ENCODE measurements at places on chromosomes 6 and 20.

DNA sequence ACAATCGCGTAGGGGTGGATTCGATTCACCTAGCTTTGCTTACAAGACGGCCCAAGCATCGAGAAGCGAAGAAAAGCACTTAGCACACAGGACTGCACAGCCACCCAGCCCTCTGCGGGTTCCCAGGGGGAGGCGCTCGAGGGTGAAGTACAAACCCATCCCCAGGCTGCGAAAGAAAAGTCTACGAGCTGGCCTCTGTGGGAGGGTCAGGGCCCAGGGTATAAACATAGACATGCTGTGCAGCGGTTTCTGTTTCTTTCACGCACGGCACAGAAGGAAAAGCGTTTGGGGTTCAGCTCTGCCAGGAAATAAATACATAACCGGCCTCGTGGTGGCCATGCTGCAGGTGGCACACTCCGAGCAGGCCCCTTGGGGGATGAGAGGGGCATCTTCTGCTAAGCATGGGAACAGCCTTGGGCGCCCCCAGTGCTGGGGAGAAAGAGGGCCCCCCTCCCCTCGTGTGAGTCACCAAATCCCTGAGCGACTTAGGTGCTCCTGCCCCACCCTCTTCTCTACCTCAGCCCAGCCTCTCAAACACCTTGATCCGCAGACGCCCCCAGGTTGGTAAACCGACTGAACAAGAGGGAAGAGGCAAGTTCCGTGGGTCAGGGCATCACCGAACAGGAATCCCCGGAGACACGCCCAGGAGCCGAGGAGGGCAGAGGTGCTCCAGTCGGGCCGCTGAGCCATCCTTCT, 91.6 kb upstream of the RIPOR2 start:
- DNase-seq = no peak

DNA sequence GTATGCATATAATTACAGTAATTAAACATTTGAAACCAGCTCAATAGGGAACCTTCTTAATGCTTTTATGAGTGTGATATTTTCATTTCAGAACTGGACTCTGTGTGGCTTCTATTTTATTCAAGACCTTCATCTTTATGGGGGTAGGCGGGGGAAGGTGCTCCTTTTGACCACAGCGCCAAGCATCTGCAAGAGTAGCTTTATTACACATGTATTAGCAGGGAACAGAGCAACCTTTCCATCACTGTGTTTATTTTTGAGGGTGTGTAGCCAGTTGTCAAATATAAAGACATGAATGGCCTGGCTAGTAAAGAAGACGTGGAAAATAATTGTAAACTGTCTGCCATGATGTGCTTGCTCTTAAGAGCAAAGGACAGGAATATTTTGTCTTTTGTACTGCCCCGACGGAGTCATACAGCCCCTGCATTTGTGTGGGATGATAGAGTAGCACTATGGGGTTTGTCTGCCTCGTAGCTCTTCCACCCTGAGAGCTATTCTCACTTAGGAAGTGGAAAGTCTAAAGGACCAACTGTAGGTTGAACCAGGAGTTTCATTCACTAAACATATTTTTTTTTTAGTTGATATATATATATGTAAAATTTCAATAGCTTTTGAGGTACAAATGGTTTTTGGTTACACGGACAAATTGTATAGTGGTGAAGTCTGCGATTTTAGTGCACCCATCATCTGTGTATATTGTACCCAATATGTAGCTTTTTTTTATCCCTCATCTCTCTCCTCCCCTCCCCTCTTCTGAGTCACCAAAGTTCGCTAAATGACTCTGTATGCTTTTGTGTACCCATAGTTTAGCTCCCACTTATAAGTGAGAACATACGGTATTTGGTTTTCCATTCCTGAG, 91.2 kb downstream of the CARMIL1 start:
- DNase-seq = no peak

GRCh38 chr20:11992426-11992825, 74.7 kb downstream of the BTBD3 start:
- DNase-seq = no peak

DNA sequence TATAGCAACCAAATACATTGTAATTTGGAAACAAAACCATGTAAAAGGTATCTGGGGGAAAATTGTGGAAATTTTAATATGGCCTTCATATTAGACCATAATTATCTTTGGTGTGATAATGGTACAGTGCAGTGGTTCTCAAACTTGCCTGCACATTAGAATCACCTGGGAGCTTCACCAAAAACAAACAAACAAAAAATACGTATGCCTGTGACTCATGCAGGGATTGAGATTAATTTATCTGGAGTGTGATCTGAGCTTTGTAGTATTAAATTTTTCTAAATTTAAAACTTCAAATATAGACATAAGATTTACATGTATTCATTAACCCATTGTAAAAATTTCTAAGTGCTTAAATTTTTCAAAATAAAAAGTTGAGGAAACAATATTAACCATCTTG, 31.5 kb downstream of the ARHGAP18 start:
- no peak for DNase-seq

DNA sequence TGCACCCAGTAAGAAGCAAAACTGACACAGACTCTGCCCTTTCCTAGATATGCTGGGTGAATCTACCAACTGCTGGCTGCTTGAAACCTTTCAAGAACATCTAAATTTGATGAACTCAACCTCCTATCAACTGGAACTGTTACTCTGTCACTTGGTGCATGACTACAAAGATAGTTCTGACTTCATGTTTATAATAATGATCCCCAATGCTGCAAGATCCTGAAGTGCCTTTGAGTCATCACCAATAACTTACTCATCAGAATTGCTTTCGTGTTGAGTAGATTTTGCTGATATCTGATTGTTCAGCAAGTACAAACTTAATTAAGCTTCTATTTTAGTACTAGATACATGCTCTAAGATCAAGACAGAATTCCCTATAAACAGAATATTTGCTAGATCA, 100.2 kb upstream of the ARMC2 start:
- peak; percentile 14 for DNase-seq

GRCh38 chr6:170378502-170378901, 71.9 kb downstream of the FAM120B start:
- no peak for DNase-seq

DNA sequence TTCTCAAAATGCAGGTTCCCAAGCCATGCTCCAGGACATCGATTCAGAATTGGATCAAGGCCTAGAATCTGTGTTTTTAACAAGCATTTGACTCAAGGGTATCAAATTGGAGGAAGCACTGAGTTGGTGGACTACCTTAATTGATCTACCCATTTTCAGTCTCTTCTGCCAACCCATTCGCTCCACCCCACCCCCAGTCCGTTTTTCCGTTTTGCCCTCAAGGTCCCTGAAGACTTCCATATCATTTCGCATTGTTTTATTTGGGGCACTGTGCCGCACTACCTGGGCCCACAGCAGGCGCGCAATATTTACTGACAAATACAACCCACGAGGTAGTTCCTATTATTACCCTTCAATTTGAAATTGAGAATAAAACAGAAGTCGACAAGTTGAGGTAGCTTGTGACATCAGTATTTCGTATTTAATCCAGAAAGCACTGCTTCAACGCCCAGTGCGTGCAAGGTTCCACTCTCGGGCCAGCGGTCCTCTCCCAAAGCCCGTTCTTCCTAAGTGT, 557 bp upstream of the DHX35 start:
- no peak for DNase-seq

DNA sequence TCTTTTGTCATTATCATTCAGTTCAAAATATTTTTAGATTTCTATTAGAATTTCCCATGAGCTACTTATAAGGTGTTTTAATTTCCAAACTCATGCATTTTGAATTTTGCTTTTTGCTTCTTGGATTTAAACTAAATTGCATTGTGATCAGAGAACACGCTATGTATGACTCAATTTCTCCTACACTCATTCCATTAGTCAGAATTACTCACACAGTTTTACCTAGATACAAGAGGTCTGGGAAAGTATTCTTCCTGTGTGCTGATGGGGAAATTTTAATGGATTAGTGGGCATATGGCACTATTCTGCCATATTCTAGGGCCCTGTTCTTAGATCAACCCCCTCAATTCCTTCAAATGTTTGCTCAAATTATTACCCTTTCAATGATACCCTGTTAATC, 49.9 kb upstream of the BMP5 start:
- DNase-seq = peak; percentile 26

- DNase-seq = peak; percentile 99
These were observed 12.4 kb downstream of the WFDC3 start for GRCh38 chr20:45779011-45779915.

- no peak for DNase-seq
These were observed 160.8 kb downstream of the SCML4 start for GRCh38 chr6:107663308-107663707.

DNA sequence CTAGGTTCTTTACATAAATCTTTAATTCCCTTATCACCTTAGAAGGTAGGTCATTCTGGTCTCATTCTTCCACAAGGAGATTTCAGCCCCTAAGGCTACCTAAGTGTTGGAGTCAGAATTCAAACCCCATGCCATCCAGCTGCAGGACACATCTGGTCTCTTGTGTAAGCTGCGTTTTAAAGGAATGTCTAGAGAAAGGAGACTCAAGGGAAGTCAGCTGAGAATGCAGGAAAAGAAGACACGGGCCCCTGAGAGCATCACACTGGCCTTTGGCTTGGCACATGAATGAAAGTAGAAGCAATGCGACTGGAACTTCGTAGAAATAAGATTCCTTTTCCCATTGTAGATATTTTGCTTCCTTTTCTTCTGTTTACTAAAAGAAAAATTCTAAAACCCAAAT, 76.7 kb upstream of the SYNJ2 start:
- DNase-seq = no peak

GRCh38 chr6:128885381-128885780, 2.4 kb downstream of the LAMA2 start:
- no peak for DNase-seq

- no peak for DNase-seq
These were observed 37.4 kb downstream of the VEGFA start for GRCh38 chr6:43807228-43808061.

DNA sequence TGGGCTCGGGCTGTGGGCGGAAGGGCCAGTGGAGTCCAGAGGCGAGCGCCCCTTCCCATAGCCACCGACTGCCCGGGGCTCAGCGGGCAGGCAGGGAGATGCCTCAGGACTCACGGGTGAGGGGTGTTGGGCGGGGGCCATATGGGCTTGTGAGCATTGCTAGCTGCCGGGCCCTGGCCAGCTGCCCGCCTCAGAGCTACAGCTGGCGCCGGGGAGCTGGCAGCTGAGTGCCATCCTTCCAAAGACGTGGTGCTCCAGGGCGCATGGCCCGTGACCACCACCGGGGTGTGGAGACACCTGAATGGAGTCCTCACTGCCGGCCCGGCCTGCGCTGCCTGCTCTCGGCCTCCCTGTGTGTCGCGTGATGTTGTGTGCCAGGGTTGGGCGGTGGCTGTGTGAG, 10.6 kb upstream of the RBBP8NL start:
- no peak for DNase-seq

DNA sequence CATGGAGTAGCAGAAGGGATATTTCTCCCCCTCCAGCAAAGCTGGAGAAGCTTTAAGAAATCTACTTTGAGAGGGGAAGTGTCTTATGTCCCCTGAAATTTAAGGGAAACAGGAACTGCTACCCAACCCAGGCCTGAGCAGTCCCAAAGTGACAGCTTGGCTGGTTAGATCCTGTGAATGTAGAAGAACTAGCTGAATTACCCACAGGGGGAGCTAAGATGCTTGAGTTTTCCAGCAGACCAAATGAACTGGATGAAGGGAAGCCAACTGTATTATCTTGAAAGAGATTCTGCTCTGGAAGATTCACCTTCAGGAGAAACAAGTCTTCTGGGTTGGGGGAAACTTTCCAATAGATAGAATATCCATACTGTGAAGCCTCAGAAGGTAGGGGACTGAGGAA, 303.3 kb upstream of the MMS22L start:
- DNase-seq = peak; percentile 52

Data from fibroblast of skin of scalp (primary cell).